Stimulated activated CD8-positive, alpha-beta memory T cell treated with anti-CD3 and anti-CD28 coated beads, Interleukin-15, amount 100 ng/mL, for 4 hours (primary cell): ENCODE measurements at places on chromosomes 11 and 22.

DNA sequence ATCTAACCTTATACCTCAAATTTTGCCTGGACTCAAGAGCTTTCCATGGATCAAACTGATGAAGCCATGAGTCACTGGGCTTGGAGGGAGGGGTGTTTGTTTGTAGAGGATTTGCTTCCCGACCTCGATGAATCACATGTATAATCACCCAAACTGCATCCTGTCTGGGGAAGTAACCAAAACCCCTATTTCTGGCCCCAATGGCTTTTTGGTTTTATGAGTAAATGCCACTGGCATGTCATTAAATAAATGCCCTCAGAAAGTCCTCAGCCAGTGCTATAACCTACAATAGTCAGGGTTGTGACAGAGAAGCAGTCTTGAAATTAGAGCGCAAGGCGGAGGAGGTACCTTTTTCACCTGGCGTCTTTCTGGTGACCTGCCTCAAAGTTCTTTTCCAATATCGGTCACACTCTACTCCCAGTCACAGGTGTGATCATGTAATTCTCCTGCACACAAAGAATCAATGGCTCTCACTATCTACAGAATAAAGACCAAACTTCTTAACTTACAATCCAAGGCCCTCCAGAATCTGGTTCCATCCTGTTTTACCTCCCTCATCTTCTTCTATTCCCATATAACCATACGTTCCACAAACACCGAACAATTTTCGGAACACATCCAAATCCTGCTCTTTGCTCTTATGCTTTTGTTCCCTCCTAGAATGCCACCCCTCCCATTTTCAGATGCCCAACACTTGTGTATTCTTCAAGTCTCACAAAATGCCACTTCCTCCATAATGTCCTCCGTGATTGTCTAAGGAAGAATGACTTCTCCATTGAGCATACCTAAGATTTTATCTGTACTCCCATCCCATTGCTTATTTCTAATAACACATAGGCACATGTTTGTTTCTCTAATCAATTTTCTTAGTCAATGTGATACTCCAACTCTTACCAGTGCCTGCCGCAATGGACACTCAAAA, 81.3 kb upstream of the BLID start:
- no peak for DNase-seq

GRCh38 chr11:104705490-104706190, 192.6 kb downstream of the CASP12 start:
- peak; percentile 63 for DNase-seq

GRCh38 chr22:26323013-26323412, 106.0 kb upstream of the ASPHD2 start:
- DNase-seq: no peak

- DNase-seq: no peak
Observed at GRCh38 chr11:118184784-118185579, 8.5 kb upstream of the SCN2B start.
